ENCODE measurements at places on chromosomes 1 and 21.
A peak's percentile ranks its signal among the peaks of the same experiment; 100 is the strongest.

- no peak for DNase-seq
Observed at GRCh38 chr1:78298349-78298748, 192.4 kb upstream of the PTGFR start.

GRCh38 chr21:43611598-43612369, 47.5 kb downstream of the HSF2BP start:
- no peak for DNase-seq

GRCh38 chr1:89987159-89987819, 7.6 kb upstream of the ZNF326 start:
- DNase-seq: peak; percentile 17

DNA sequence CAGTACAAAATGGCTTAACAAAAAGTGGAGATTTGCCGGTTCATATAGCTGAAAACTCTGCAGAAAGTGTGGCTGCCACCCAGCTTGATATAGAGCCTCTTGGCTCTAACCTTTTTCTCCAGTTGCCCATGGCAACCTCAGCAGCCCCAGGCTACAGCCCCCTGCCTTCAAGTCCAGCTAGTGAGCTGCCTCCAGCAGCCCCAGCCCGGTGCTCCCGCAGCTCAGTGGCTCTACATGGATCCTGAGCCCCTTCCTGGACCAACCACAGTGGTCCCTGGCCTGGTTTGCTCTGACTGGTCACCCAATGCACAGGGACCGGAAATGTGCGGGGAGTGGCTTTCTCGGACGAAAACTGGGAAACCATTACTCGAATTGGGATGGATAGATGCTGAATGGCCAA, 13.3 kb upstream of the ATF3 start:
- no peak for DNase-seq

- no peak for DNase-seq
Observed at GRCh38 chr1:208233546-208233945, 10.6 kb downstream of the PLXNA2 start.

DNA sequence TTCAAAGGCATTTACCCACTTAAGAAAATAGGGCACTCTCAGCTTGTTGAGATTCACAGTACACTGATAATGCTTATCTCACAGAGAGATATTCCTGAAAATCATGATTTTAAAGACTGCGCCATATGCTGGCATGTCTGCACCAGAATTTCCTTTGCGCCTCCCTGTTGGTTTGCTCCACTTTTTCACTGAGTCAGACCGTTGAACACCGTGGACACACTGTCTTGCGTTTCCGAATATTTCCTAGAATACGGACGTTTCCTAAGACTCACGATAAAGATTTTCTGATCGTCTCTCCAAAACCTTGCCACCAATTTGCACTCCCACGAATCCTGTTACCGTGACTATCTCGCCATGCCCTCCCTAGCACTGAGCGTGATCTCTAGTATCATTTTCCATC, 497 bp upstream of the C1orf115 start:
- DNase-seq: no peak

Measured in effector CD8-positive, alpha-beta T cell (primary cell).